Tongue (tissue), 3 donors: ENCODE measurements at places on chromosomes 6 and 20.

- DNase-seq: no peak
Observed at GRCh38 chr6:90502866-90503407, 83.9 kb downstream of the MAP3K7 start.

DNA sequence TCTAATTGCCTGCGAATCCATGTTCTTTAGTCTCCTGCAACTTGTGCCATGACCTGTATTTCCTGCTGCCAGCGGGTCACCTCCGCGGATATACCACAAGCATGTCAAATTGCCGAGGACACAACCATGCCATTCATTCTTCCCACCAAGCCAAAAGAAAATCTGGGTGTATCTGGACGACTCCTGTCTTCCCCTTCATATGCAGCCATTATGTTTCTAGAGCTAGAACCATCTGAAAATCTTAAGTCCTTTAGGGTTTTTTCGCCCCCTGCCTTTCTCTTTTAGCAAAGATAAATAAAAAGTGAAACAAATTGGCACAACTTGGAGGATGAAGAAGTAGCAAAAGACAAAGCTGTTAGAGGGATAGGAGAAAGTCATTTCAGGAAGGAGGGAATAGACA is 242.6 kb downstream of the ARID1B start:
- peak; percentile 38 for DNase-seq

GRCh38 chr6:13617066-13617465 is 1.9 kb downstream of the NOL7 start:
- no peak for DNase-seq

DNA sequence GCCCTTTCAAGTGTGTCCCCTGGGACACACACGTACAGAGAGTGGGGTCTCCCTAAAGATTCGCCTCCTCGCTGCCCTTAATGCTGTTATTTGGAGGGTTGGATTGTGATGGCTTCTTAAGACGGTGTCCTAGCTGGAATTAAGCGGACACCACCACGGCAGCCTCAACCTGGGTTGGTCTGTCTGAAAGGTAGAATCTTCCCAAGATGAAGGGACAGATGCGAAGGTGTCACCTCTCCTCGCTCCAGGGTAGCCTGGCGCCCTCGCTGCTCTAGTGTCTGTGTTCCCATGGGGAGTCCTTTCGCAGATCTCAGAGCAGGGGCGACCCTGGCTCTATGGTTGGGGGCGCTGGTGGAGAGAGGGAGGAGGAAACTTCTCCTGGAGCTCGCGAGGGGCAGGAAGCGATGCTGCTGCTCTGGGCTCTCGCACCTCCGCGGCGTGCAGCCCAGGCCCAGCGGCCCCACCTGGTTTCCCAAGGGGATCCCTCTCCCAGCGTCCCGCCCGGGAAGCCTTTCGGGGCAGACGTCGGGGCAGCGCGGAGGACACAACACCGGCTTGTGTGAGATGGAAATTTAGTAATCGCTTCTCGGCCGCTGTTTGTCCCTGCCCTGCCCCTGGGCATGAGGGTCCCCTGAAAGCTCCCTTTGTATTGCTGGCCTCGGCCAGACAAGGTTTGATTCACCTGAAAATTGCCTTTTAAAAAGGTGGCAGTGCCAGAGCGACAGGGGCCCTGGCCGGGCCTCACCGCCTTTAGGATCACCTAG is 1.7 kb downstream of the RSPO3 start:
- DNase-seq: peak; percentile 22

DNA sequence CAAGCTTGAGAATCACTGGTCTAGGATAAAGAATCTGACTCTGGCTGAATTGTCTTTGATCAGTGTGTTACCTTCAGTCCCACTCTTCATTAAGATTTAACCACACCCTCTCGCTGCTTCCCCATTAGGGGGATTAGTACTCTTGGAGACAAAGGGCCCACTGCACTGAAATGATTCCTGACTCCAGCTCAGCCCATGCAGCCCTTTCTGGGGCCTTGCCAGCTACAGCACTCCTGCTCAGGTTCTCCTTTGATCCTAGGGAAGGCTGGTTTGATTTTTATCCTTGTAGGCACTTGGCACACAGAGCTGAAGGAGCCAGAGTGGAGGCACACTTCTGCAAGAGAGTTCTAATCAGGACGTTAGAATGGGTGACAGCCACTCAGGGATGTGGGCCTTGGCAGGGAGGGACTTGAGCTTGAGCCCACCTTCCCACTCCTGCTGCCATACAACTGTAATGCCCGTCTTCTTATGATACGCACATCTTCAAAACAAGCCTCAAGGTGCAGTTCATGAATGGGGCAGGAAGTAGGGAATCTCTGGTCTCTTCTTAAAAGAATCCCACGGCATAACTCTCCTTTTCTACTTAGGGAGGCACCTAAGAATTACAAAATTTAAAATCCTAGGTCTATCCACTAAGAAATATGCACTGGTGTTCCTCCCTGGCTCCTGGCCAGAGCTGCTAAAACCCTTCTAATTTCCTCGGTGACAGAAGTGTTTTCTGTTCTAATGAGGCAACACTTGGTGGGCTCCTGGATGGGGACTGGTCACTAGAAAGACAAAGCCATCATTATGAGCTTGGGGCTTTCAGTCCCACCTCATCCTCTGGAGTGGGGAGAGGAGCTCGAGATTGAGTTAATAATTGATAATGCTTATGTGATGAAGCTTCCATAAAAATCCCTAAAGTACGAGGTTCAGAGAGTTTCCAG is 1.5 kb upstream of the SLA2 start:
- no peak for DNase-seq

GRCh38 chr6:135842618-135843392 is 8.7 kb upstream of the PDE7B start:
- no peak for DNase-seq
